H9 (cell line): ENCODE measurements at places on chromosomes 6 and 20.

DNA sequence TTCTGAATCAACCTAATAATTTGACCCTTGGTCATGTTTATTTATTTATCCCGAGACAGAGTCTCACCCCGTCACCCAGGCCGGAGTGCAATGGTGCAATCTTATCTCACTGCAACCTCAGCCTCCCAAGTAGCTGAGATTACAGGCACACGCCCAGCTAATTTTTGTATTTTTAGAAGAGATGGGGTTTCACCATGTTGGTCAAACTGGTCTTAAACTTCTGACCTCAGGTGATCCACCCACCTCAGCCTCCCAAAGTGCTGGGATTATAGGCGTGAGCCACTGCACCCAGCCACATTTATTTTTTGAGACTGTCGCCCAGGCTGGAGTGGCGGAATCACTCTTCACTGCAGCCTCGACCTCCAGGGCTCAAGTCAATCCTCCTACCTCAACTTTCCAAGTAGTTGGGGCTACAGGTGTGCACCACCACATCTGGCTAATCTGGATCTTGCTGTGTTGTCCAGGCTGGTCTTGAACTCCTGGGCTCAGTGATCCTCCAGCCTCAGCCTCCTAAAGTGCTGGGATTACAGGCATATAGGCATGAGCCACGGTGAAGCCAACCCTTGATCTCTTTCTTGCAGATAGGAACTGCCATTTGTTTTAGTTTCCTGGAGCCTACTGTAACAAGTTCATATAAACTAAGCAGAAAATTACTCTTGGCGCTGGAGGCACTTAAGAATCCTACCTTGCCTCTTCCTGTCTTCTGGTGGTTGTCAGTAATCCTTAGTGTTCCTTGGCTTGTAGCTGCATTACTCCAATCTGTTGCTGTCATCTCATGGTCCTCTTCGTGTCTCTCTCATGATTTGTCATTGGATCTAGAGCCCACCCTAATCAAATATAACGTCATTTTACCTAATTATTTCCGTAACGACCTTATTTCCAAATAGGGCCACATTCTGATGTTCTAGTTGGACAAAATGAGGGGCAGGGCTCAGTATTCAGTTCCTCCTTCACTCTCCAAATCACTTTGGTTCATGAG, 2.3 kb downstream of the RPS18 start:
- DNase-seq: no peak

DNA sequence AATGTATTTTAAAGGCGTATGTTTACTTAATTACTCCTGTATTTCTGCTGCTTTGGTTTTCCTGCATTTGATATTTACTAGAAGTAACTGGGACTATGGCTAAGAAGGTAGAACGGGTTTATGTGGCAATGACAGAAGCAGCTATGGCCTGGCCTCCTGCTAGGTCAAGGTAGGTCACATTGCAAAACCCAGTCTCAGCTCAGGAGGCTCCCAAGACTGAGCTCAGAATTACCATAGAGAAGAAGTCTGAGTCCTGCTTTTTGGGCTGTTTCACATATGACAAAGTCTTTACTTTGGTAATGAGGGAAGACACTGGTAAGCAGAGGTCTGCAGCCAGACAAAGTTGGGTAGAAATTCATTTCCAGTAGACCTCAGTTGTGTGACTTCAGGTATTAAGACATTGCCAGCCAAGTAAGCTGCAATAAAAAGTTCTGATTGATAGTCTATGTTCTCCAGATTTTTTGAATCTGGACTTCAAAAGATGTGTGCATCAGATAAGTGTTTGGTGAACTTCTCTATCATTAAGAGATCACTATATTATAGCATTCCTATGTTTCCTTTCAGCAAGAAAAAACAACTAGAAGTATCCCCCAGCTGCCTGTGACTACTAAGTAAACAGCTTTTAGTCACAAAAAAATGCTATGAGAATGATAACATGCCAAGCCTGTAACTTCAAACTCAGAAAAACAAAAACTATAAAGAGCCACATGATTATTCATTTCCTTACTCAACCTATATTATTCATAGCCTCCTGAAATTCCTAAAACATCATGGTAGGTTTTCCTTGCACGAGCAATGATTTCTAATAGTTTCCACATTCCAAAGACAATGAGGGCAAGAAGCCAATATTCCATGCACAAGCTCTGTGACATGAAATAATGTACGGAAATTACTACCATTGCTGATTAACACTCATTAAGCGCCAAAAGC, 312.3 kb downstream of the HAO1 start:
- DNase-seq: no peak

DNA sequence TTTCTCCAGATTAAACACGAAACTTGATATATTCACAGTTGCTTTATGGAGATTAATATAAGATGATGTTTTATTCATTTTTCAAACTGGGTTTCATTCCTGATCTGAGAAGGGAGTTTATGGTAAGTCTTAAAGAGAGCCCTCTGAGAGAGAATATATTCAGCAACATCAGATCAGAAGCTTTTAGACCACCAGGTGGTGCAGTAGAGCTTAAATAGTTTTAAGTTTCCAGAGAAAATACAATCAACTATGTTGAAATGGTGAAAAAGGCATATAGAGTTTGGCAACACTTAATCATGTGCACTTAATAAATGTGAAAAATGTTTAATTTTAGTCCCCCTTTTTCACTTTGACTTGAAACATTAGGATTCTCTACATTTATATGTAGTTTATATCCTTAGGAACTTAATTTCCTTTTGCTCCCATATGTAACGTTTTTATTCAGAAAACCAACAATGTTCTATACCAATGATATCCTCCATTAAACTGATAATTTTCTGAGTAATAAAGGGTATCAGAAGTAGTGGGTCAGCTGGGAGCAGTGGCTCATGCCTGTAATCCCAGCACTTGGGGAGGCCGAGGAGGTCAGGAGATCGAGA, 86.4 kb upstream of the CLDN20 start:
- no peak for DNase-seq

DNA sequence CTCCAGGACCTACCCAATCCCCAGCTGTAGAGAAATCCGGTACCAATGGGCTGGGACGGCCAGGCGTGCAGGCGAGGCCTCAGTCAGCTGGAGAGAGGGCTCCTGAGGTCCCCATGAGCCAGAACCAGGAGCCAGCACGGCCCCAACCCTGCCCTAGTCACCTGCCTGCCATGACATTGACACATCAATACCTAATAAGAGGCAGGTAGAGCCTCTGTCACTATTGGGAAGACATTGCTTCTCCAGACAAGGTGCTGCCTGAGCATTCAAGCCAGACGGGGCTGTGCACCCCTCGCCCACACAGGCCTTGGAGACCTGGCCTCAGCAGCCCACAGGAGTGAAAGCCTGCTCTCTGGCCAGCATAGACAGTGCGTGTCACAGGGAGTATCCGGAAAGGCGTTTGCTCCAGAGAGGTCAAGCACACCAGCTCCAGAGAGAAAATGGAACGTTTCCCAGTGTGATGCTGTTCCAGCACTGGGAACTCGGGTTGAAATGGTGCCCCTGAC, 3.5 kb downstream of the DLL1 start:
- no peak for DNase-seq

DNA sequence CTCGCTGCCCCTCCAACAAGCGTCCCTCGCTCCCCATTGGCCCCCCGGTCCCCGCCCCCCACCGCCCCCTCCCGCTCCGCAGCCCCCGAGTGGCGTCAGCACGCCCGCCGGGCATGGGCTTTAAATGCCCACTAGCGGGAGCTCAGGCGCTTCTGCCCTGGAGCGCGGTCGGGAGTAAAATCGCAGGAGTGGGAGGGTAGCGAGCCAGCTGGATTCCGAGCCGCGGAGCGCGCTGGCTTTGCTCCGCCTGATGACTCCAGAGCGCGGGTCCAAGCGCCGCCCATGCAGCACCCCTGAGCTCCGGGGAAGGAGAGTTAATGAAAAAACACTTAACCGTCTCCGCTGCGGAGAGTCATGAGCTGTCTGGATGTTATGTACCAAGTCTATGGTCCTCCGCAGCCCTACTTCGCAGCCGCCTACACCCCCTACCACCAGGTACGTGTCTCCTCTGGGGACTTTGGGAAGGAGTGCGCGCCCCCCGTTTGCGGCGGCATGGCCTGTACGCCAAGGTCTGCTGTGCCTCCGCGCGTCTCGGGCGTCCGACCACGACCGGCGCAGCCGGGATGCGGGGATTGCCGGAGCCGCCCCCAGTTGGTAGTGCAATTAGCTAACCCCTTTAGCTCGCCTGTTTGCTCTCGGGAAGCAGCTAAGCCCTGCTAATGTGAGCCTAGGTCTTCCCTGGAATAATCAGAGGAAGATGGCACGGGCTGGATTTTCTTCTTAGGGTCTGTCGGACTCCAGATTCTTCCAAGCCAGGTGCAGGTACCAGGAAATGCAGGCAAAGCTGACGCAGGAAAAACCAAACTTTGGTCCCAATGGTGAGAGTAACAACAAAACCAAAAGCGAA, at the start of gene VGLL2:
Gene VGLL2, plus strand, starts transcription at position 149 of the 847 bp plus-strand sequence. Its CDS starts 206 bp downstream, at position 355.
- DNase-seq: peak; percentile 70

DNA sequence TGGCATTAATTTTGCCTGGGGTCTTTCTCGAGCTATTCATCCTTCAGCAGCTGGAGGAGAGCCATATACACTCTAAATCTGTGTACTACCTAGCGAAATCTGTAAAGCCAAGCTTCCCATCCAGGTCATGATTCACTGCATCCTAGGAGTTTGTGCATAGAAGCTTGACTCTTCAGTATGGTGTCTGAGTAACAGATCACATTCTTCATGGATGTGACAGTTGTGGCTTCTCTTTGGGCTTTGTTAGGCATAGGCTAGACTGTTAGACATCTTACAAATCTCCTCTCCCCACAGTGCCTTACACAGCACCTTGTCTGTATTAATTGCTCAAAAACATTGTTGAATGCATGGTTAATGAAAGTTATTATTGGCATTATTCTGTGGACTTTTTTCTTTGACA, 177.0 kb downstream of the EYA4 start:
- DNase-seq: no peak

- DNase-seq: no peak
Measured at GRCh38 chr6:109117346-109118035, 22.2 kb downstream of the CEP57L1 start.

DNA sequence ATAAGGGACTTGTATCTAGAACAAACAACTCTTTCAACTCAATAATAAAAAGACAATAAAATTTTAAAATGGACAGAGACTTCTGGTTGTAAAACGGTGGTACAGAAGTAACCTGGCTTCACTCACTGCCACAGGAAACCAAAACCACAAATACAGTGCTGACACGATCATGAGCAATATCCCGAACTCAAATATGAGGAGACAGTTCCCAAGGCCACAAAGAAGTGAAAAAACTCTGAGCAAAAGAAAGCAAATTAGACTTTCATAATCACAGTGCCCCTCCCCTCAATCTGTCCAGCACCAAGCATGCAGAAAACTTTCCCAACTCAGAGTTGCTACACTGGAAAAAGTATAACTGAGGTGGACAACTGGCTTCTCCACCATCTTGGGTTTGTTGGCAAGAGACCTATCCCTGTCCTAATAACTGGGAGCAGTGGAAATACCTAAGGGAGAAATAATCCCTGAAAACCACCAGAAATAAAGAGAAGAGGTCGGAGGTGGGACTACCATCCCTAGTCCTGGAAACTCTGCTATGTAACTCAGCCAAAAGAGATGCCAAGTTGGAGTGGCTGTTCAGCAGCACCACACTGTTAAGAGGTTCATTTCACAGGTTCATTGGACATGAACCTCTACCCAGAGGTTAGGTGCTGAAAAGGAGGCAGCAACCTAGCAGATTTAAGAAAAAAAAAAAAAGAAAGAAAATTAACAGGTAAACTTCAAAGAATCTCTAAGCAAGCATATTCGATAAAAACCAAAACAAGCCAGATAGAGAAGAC, 55.5 kb downstream of the REV3L start:
- DNase-seq: no peak

DNA sequence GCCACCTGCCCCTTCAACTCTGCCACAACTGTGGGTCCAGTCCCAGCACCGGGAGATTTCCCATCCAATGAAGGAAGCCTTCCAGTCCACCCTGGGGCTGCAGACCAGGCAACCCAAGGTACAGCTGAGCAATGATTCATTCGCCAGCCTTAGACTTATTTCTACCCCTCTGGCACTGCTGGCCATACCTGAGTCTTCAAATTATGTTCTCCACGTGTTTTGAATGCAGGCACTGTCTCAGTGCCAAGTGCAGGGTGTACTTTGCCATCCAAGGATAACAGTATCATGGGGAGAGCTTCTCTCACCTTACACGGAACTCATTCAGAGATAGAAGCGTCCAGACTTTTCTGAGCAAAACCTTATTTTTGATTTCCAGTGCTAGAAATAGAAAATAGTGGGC, 175.6 kb downstream of the ZFP64 start:
- no peak for DNase-seq

DNA sequence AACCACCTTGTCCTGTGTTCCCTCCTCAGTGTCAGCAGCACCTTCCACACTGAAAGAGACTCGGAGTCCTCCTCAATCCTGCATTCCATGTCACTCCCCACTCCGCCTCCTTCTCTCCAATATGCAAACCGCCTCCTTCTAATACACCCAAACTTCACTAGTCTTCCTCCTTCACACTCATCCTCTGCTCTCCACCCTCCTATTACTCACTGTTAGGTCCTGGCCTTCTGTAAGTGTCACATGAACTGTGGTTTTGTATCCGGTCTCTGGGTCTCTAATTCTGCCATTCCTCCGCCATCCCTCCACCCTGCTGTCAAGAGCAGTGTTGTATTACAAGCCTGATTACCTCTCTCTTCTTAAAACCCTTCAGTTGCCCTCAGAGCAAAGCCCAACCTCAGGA, 200.5 kb upstream of the CDYL start:
- DNase-seq: peak; percentile 8

GRCh38 chr6:166648846-166649245, 21.8 kb upstream of the RPS6KA2 start:
- DNase-seq: no peak

DNA sequence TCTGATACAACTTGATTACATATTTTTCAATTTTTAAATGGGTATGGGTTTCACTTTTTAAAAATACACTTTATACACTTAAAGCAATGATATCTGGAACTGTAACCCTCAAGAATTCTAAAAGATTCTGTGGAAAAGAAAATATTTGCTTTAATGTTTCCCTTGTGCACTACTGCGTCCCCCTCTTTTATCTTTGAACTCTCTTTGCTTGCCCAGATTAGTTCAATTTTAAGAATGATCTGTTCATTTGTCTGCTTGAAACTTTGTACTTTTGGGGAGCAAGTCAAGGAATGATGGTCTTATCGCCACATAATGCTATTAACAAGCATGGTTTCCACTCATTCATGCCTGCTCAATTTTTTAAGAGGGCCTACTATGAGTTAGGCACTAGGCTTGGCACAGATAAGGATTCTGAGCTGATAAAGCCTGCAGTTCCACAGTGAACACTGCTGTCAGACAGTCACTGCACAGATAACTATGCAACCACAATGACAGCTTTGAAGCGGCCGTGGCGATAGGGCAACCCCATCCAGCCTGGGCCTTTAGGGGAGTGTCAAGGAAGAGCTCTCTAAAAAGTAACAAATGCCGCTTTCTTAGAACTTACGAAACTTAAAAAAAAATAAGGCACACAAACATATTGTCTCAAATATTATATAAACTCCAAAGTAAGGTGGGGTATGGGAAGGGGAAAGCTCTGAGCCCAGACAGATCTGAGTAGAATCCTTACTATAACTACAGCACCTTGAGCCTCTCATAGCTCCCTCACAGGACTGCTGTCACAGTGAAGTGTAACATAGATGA, 29.7 kb downstream of the FYN start:
- no peak for DNase-seq

- DNase-seq: no peak
Measured at GRCh38 chr6:127103482-127103881, 15.0 kb upstream of the RSPO3 start.

- DNase-seq: no peak
Measured at GRCh38 chr20:37523911-37524700, 3.1 kb downstream of the NNAT start.
